Activated CD8-positive, alpha-beta memory T cell treated with anti-CD3 and anti-CD28 coated beads for 4 hours (primary cell): ENCODE measurements at places on chromosomes 7 and 10.

GRCh38 chr10:103630156-103630555, 136.7 kb downstream of the NEURL1 start:
- no peak for DNase-seq

DNA sequence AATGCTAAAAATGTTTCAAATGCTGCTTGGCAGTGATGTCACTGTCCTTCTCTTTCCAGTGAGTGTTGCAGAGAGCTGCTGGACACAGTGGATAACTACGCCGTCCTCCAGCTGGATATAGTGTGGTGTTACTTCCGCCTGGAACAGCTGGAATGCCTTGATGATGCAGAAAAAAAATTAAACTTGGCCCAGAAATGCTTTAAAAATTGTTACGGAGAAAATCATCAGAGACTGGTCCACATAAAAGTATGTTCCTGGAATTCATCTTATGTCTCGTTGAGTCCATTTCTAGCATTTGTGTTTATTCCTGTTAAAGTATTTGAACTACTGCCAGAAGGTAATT, 25.2 kb downstream of the NUB1 start:
- DNase-seq: no peak

GRCh38 chr10:116444527-116445142, 17.0 kb downstream of the PNLIPRP3 start:
- no peak for DNase-seq

- no peak for DNase-seq
These were observed 2.8 kb upstream of the EZH2 start for GRCh38 chr7:148886844-148887243.

GRCh38 chr7:44703921-44704320, 44.7 kb upstream of the ZMIZ2 start:
- DNase-seq: no peak

DNA sequence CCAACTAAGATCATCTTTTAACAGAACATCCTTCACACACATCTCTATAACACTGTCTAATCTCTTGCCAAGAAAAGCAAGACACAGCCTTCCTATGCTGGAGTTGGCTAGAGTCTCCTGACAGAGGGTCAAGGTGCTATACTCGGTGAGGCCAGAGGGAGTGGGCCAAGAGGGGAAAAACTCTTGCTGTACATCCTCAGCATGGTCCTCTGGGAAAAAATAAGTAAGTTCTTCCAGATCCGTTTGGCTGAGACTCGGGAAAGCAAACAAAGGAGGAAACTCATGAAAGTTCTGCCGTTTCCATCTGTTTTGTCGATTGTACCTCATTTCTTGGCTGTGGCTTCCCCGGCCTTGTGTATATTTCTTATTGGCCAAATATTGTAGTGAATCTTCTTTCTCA, 33.9 kb downstream of the VWDE start:
- DNase-seq: no peak

DNA sequence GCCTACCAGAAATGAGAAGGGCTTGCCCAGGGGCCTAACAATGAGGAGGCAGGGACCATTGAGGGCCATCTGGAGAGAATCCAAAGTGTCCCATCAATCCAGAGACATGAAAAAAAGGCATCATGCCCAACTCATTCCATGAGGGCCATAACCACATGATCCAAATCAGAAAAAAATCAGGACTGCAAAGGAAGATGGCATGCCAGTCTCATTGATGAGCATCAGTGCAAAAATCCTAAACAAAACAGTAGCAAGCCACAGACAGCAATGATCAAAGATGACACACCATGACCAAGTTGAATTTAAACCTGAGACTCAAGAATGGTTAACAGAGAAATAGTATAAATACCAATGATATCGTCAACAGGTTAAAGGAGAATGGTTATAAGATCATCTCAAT, 7.0 kb upstream of the CYP3A4 start:
- no peak for DNase-seq

DNA sequence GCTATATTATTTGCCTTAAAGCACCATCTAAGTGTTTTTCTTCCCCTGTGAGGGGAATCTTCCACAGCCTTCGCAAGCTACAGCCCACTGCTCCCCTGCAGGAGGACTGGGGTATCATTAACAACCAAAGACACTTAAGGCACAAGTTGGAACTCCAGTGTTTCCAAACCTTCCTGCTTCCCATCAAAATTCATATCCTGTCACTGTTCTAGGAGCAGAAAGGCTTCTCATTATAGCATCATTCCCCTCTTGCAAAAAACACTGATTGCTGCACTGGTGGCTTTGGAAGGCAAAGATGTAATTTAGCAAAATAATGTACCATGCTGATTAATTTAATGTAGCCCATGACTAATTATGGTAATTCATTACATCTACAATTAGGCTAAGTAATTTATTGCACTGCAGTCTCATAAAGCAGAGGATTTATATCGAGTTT, 207.2 kb downstream of the SKAP2 start:
- DNase-seq: no peak

- no peak for DNase-seq
These were observed 83.0 kb upstream of the DNAJB6 start for GRCh38 chr7:157253850-157254249.

GRCh38 chr7:158582089-158582456, 5.5 kb downstream of the PTPRN2 start:
- DNase-seq: no peak

- no peak for DNase-seq
These were observed 130.2 kb upstream of the CNTNAP2 start for GRCh38 chr7:145986248-145986874.

GRCh38 chr7:142313528-142313927, 55.7 kb upstream of the PRSS58 start:
- no peak for DNase-seq

DNA sequence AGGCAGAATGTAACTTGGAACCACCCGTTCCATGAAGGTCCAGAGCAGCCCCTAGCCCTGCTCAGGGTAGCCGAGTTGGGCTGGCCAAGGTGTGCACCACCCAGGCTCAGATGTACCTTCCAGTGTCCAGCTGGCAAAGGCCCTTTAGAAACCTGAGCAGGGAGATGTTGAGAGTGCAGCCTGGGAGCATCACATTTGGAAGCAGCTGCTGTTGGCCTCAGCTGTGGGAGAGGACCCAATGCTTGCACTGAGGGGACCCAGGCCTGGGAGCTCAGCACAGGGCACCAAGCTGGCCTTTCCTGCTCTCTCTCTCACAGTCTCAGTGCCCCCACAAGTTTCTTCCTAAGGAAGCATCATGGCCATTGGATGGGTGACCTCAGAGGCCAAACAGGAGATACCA, 33.5 kb downstream of the ANXA8 start:
- DNase-seq: no peak
